Foreskin melanocyte (primary cell): ENCODE measurements at places on chromosomes 6 and 20.

- no peak for DNase-seq
These were observed 129.5 kb upstream of the SUPT3H start for GRCh38 chr6:45507186-45507585.

DNA sequence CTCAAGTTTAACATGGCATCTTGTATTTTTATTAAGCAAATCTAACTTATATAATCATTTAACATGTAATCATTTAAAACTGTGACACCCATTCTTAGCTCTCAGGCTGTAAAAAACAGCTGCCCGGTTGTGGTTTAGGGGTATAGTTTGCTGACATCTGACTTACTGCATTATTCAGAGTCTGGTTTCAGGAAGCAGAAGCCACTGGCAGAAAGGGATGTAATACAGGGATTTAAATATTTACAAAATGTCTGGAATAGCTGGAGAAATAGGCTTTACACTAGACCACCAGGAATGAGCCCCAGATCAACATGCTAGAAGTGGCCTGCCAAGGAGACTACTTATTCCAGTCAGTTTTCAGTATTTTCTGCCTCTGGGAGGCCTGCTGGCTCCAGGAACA lies 421.1 kb downstream of the CD109 start:
- no peak for DNase-seq

DNA sequence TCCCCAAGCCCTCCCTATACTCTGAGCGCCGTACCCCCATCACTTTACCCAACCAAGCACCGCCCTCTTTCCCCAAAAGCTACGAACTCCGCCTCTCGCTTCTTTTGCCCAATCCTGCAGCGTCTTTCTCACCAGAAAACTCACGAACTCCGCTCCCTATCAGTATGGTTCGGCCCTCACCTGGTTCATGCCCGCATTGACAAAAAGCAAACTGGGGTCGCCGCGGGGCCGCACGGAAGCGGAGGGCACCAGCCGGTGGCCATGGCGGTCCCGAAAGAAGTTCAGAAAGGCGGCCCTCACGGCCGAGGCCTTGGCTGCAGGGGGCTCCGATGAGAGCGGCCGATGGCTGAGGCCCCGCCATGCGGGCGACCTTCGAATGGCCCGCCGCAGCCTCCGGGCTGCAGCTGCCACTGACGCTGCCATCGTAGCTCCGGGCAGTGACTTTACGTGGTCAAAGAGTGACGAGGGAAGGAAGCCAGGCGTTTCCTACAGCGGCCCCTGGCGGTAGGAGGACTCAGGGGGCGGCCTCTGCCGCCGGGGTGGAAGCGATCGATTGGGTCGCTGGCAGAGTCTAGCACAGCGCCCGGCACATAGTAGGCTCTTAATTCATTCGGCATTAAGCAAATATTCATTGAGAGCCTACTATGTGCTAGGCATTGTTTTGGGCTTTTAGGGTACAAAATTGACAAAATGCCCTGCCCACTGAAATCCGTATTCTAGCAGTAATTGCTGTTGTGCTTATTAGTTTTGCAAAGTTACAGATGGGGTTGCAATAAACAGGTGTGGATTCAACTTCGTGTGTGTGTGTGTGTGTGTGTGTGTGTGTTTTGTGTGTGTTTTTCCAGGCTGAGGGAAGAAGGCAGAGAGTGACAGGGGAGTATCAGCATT lies at the start of gene AARS2:
AARS2 (minus strand) TSS at position 447 of the 888 bp plus-strand sequence; CDS start at position 423, 24 bp downstream.
- DNase-seq, result peak; percentile 79

DNA sequence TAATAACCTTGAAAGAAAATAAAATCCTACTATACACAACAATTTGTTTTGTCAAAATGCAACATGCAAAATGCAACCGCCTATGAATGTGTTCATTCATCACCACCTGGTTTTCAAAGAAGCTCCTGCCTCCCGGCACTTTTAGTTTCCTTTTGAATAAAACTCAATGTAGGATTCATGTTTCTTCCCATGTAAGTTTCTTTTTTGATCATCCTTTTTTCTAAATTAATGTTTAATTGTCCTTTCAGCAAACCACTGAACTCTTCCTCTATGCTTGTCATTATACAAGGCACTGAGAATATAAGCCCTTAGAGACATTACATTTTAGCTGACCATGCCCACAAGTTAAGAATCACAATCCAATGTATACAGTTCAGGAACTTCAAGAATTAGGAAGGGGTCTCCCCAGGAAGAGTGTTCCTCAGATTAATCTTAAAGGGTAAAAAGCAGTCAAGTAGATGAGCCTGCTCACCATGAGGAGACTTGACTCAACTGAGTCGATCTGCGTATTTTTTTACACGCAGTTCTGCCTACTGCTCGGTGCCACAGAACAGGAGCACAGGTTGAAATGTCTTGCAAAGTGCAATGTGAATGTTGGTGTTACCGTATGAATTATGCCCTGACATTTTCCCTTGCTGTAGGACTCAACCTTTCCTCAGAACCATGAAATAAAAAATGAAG lies 7.2 kb upstream of the THEMIS start:
- DNase-seq, result no peak

GRCh38 chr6:138310294-138310693 lies 67.4 kb upstream of the SMIM28 start:
- DNase-seq, result no peak

- DNase-seq, result peak; percentile 77
These were observed 132.8 kb upstream of the ZNF184 start for GRCh38 chr6:27605401-27606342.

DNA sequence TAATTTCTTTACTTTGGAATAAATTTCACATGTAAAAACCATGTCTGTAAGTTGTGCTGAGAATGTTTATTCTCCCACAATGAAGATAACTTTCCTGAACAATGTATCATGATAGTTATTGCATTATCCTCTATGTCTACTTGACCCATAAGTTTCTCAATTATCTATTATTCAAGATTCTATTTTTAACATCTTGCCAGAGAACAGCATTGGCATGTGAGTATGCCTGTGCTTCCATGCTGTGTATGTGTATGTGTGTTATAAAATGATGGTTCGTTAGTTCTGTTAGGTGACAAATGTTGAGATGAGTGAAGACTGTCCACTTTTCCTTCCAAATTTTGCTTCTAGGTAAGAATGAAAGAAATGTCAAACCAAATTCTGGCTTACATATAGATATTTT lies 111.9 kb downstream of the EYA4 start:
- no peak for DNase-seq

- DNase-seq, result no peak
These were observed 1.6 kb upstream of the TCF21 start for GRCh38 chr6:133887156-133887879.

DNA sequence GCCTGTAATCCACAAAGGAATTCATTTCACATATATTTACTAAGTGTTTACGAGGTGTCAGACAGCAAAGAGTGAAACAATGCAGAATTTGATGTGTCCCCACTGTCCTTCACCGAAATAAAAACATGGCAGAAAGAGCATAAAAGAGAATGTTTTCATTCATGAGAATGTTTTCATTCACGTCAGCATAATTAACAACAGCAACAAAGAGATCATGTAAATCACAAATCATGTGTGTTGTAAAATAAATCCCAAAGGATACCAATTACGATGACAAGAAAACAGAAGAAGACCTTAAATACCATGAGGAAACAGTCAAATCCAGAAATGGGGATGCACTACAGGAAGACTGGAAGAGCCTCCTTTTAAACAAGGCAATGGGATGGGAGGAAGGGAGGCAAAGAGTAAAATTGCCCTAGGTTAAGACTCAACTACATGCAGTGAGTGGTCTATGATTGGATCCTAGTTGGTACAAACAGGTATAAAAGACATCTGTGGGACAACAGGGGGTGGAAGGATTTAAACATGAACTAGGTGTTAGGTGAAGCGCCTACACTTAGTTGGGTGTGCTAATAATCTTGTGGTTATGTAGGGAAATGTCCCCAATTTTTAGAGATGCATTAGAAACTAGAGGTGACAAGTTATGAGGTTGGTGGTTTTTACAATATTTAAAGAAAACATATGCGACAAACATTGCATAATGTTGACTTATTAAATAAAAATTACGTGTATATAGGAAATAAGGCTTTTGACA lies 1.5 kb downstream of the ZSCAN31 start:
- no peak for DNase-seq

GRCh38 chr20:34711813-34712430 lies 7.8 kb downstream of the TP53INP2 start:
- DNase-seq, result no peak

GRCh38 chr20:50689864-50690649 lies 1.3 kb downstream of the RIPOR3 start:
- no peak for DNase-seq

- DNase-seq, result no peak
These were observed 161.7 kb downstream of the UNC5CL start for GRCh38 chr6:40877362-40877761.

DNA sequence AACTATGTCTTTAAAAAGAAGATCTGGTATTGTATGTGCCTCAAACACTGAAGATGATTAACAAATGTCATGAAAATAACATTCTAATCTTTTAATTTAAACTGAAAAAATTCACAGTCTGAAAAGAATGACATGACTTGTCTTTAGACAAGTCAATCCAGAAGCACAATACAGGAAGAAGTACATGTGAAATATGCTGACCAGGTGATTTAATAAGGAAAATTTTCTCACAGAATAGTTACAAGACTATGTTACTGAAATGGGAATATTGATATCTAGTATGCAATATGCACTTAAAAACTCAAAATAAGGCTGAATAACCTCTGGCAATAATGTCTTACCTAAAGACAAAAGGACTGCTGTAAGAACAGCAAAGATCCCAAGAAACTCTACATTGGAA lies 13.1 kb downstream of the CEP85L start:
- no peak for DNase-seq

DNA sequence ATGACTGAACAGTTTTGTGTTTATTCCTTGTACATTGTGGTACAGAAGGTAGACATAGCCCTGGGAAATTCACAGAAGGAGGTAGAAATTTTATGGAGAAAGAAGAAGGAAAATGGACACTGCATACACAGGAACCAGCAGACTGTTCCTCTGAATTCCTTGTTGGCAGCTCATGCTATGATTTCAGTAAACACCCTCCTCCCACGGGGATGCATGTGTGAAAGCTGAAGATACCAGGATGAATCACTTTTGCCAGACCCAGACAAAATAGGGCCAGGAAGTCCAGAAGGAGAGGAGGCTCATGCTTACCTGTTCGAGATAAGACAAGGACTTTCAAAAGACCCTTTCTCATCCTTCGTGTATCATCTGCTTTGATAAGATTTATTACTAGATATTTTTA lies 110.3 kb upstream of the GGTLC1 start:
- DNase-seq, result no peak

GRCh38 chr20:23404196-23404595 lies 17.1 kb downstream of the NAPB start:
- no peak for DNase-seq

GRCh38 chr6:63797721-63798120 lies 162.1 kb downstream of the PHF3 start:
- DNase-seq, result no peak

GRCh38 chr6:20352346-20352745 lies 49.3 kb upstream of the E2F3 start:
- DNase-seq, result no peak

DNA sequence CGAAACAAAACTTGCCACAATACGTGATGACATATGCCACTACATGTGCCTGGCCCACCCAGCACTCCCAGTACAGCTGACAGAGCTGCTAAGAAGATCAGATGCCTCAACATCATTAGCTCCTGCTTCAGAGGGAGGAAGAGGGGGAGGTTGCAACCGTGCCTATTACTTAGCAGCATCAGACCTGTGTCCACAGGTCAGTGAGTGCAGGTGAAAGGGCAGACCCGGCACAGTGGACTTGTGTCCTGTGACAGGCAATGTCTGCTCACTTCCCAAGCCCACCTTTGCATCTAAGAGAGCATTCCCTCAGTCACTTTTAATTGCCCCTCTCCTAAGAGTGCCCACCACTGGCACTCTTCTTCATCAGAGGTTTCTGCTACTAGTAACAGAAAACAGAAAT lies 9.4 kb upstream of the COL12A1 start:
- no peak for DNase-seq

DNA sequence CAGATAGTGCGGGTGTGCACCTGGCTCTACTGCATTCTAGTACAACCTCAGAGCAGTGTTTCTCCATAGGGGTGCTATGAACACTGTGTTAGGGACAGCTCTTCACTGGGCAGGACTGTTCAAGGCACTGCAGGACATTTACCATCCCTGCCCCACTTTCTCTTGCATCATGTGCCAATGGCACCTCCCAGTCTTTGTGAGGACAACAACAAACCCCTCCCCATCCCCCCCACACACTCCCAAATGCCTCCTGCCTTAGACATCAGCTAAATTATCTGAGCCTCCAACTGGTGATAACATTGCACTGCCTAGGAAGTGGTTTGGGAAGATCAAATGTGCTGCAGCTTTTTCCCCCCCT lies 98.9 kb downstream of the FYN start:
- DNase-seq, result no peak

DNA sequence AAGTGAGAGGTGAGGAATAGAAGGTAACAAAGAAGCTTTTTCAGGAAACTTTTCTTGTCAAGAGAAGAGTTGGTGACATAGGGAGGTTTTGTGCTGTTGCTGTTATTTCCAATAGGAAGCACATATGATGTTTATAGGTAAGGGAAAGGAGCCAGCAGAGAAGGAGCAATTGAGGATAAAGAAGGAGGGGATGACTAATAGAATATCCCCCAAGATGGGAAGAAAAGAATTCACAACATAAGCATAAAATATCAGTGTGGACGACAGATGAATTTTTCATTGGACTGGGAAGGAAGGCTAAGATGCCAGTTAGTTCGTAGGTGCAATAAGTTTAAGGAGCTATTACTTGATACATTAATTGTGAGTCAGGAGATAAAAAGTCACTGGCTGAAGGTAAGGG lies 8.5 kb upstream of the BEND6 start:
- no peak for DNase-seq

GRCh38 chr6:45965007-45965406 lies 50.7 kb downstream of the CLIC5 start:
- no peak for DNase-seq

- DNase-seq, result no peak
These were observed 124.3 kb downstream of the MYLK4 start for GRCh38 chr6:2626401-2626800.

GRCh38 chr6:149128489-149129145 lies 188.9 kb upstream of the TAB2 start:
- no peak for DNase-seq

GRCh38 chr6:85136310-85136709 lies 313.6 kb upstream of the NT5E start:
- DNase-seq, result no peak
